ENCODE measurements at places on chromosomes 11 and 22.

DNA sequence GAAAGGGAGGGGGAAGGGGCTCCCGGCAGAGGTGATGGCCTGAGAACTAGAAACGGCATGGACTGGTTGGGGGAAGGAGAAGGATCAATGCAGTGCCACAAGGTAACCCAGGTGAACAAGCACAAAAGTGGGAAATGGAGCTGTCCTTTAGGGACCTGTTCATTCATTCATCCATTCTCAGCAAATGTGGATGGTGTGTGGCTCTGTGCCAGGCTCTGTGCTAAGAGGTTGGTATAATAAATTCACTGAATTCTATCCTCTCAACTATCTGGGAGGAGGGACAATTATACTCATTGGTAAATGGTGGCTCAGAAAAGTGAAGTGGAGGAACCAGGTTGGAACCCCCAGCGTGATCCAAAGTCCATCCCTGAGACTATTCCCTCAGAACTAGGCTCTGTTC, 18.6 kb upstream of the ARAP1 start:
- DNase-seq: no peak

DNA sequence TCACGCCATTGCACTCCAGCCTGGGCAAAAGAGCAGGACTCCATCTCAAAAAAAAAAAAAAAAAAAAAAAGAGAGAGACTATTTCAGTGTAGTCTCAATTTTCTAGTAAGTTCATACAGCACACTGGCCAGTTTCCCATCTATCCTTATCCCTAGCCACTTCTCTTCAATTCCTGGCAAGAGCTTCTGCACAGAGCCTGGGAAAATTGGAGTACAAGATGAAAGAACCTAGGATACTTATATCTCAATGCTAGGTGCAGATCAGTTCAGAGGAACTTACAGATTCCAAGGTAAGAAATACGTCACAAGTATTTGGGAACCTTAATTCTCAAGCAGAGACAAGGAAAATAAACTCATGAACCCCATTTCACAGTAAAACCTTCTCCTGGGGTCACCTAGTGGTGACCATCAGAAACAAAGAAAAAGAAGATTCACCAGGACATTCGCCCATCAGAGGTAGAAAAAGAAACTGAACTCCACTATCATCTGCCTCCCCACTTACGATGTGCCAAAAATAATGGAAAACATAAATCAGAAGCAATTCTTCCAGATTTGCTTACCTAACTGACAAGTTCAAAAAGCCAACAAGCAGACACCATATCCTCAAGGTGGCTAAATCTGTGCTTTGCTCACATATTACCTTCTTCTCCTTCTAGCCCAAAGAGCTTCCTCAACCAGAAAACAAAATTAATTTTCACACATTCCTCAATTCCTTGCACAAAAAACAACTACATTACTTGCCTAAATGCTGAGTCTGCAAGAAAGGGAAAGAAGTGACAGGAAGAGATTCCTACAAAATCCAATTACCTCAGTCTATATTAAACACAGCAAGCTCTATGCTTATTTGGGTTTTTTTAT, 4.9 kb downstream of the DENND5A start:
- DNase-seq: no peak

GRCh38 chr22:23424031-23424430, 156.1 kb downstream of the IGLL1 start:
- DNase-seq: no peak

DNA sequence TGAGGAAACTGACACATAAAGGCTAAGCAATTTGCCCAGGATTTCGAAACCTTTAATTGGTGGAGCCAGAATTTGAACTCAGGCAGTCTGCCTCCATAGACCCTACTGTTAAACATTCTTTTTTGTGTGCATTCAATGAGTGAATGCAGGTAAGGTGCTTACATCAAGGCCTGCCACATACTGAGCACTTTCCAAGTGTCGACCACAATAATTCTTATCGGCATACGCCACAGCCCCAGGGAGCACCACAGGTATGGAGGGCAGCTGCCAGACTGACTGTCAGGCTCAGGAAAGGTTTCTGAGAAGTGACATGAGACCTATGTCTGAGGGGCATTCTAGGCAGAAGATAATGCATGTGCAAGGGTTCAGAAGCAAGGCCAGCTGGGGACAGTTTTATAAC, 334.7 kb upstream of the NARS2 start:
- no peak for DNase-seq

DNA sequence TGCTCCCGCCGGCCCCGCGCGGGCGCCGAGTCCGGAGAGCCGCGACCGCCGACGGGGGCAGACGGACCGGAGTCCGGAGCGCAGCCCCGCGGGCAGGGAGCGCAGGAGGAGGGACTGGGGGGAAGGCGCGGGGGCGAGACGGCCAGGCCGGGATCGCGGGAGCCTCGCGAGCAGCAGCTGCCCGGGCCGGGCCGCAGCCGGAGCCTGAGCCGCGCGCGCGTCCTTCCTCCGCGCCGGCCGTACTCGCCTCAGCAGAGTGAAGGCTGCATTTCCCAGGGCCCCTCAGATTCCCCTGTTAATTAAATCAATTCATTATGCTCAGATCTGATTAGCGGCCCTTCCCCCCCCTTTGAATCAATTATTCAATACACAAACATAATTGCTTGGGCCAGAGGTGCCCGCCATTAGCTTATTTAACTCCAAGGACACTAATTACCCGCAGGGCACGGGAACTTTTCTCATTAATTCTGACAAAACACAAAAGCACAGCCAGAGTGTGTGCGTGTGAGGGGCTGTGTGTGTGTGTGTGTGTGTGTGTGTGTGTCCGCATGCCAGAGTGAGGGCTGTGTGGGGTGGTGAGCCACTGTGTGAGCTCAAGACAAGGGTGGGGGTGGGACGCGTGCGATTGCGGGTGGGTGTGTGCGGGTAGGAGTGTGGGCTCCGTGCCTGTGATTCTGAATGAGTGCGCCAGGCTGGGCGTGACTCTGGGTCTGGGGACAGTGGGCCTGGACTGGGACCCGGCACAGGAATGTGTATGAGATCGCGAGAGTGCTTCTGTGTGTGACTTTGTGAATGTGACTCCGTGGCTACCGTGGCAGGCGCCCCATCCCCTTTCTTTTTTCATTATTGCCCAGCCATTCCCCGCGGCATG, 5.1 kb upstream of the LMO1 start:
- no peak for DNase-seq

DNA sequence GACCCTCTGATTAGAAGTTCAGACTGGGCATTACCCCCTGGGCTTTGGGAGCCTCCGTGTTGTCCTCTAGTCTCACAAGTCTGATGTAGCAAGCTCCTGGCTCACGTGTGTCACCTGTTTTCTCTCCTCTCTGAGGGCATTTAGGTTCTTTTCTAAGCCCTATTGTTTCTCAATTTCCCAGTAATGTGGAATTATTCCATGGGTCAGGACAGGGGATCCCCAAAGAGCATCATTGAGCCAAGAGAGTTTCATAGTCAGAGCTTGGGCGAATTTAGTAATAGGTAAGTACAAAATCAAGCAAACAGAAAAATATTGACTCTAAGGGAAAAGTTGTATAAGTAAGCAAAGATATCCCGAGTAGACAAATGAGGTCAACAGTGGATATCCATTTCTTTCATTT, 57.3 kb downstream of the PPP6R2 start:
- no peak for DNase-seq

- peak; percentile 29 for DNase-seq
These were observed 76.2 kb upstream of the TTLL12 start for GRCh38 chr22:43262990-43263644.

DNA sequence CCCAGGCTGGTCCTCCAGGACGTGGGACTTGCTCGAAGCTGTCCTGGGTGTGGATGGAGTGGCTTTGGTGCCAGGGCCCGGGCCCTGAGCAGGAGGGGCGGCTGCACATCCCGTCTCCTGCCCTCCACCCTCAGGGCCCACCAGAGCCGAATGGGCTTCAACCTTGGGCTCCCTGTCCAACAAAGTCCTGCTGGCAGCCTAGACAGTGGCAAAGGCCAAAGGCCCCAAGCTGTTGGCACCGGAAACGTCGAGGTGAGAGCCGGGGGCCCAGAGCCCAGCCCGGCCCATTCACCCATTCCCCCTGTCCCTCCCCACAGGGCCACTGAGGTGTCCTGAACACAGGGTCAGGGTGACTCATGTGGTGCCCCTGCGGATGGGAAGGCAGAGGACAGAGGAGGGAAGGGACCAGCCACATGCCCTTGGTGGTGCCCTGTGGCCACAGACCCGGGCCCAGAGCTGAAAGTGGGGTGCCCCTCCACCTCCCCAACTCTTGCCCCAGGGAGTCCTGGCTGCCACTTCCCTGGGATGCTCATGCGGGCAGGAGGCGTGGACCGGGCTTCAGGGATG, 9.1 kb downstream of the TSPAN32 start:
- DNase-seq: no peak

GRCh38 chr11:66869567-66869870, 12.7 kb downstream of the LRFN4 start:
- no peak for DNase-seq

- DNase-seq: no peak
These were observed 769.1 kb upstream of the LUZP2 start for GRCh38 chr11:23727794-23728193.

- DNase-seq: no peak
These were observed 721.7 kb downstream of the DLG2 start for GRCh38 chr11:84905411-84905810.

DNA sequence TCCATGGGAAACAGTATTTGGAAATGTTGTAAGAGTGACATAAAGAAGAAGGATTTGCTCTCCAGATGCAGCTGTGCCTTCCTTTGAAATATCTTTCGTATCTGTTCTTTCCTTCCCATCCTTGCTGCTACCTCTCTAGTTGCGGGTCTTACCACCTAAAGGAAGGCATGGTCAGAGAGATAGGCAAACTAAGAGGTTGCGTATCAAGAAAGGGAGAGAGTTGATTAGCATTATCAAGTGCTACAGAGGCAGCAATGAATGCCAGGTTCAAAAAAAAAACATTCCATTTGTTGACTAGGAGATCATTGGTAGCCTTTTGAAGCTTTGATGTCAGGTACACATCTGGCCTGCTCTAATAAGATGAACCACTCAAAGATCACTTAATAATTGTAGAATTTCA, 4.6 kb downstream of the GTPBP1 start:
- DNase-seq: no peak

DNA sequence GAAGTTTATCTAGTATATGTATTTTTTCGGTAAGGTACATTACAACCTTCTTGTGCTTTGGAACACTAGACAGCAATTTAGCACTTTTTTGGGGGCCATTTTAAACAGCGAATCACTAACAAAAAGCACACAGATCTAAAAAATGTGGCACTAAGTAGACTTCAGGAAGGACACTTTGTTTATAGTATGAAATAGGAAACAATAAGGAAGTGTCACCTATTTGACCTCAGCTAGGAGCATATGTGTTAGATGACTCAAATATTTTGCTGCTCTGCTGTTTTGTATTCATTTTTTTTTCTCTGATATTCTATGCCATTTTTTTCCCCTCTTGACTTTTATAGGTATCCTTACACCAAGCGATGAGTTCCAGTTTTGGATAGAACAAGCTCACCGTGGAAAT, 5.6 kb downstream of the DYNC2H1 start:
- no peak for DNase-seq

DNA sequence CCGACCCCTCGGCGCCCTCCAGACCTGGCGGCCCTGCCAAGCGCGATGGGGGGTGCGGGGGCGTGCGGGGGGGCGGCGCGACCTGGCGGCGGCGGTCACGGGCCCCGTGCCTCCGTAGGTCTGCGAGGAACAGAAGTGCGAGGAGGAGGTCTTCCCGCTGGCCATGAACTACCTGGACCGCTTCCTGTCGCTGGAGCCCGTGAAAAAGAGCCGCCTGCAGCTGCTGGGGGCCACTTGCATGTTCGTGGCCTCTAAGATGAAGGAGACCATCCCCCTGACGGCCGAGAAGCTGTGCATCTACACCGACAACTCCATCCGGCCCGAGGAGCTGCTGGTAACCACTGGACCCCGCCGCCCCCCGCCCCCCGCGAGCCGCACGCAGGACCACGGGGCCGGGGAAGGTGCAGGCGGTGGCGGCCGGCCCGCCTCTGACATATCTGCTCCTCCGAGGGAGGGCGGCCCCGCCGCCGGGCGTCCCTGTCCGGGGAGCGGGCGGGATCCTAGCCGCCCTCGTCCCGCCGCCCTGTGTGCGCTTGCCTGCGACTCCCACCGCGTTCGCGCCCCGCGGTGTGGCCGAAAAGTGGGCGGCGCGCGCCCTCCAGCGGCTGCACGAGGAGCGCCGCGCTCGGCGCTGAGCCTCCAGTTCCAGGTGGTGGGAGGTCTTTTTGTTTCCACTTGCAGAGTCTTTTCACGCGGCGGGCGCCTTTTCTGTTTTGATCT, 2.1 kb downstream of the CCND1 start:
- peak; percentile 78 for DNase-seq

DNA sequence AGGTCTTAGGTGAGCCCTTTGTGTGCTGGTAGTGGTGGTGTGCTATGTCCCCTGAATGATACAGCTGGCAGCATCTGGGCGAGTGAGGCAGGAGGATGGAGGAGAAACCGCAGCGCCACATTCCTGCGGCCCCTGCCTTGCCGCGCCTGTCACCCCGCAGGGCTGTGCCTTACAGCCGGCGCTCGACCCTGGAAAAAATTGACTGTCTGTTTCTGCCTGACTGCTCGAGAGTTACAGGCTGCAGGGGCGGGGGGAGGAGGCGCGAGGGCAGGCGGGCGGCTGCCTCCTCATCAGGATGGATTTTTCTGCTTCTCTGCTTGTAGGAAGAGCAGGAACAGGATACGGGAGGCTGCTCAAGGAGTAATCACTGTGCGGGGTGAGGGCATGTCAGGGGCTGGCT, 443.4 kb downstream of the MIAT start:
- no peak for DNase-seq

DNA sequence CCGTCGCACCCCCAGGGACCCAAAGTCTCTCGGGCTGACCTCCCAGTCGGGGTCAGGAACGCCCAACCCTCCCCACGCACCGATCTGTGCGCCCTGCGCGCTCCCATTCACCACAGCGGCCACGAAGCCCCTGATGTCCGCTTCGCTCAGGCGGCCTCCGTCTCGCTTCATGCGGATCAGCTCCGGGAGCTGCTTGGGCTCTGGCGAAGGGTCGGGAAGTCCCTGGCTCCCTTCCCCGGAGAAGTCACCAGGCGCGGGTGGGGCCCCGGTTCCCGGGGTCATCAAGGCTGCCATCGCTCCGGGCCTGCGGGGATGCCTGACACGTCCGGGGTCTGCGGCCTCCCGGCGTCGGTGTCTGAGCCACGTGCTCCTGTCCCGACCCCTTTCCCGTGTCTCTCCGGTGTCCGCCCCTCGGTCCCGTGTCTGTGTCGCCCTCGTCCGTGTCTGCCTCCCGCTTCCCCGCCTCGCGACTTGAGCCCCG, 356 bp downstream of the TYMP start:
- no peak for DNase-seq

DNA sequence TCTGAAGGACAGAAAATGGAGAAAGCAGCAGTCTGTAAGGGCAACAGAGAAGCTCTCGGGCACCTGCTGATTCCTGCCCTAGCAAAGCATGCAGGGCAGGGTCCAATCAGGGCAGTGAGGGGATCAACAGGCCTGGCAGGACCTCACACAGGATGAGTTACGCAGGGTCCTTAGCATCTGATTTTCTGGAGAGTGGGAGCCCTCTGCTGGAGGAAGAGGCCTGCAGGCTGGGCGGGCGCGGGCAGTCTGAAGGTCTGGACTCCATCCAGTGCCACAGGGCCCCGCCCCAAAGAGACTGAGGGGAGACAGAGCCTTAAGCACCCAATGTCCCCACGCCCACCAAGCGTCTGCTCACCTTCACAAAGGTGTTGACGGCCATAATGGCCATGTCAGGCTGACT, 28.9 kb downstream of the AP1B1 start:
- no peak for DNase-seq

- peak; percentile 32 for DNase-seq
These were observed 27.2 kb downstream of the TMPRSS6 start for GRCh38 chr22:37082251-37082873.
